Activated naive CD8-positive, alpha-beta T cell treated with anti-CD3 and anti-CD28 coated beads for 36 hours (primary cell): ENCODE measurements at places on chromosomes 1 and 21. TPM values are rescaled to one million over a fixed set of nuclear protein-coding genes. Genes with fewer than 3 reads are reported as not detected.
A peak's percentile ranks its signal among the peaks of the same experiment; 100 is the strongest.

GRCh38 chr1:62311473-62311943 lies 7.7 kb downstream of the KANK4 start:
- no peak for DNase-seq

- no peak for DNase-seq
Observed at GRCh38 chr1:25442178-25442577, 11.5 kb downstream of the MACO1 start.

DNA sequence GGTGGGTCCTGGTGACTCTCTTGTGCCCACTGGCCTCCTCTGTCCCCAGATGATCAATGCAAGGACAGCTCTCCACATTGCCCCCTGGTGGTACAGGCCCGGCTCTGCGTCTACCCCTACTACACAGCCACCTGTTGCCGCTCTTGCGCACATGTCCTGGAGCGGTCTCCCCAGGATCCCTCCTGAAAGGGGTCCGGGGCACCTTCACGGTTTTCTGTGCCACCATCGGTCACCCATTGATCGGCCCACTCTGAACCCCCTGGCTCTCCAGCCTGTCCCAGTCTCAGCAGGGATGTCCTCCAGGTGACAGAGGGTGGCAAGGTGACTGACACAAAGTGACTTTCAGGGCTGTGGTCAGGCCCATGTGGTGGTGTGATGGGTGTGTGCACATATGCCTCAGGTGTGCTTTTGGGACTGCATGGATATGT lies 10.8 kb downstream of the ADAMTSL4 start:
- DNase-seq: peak; percentile 75

DNA sequence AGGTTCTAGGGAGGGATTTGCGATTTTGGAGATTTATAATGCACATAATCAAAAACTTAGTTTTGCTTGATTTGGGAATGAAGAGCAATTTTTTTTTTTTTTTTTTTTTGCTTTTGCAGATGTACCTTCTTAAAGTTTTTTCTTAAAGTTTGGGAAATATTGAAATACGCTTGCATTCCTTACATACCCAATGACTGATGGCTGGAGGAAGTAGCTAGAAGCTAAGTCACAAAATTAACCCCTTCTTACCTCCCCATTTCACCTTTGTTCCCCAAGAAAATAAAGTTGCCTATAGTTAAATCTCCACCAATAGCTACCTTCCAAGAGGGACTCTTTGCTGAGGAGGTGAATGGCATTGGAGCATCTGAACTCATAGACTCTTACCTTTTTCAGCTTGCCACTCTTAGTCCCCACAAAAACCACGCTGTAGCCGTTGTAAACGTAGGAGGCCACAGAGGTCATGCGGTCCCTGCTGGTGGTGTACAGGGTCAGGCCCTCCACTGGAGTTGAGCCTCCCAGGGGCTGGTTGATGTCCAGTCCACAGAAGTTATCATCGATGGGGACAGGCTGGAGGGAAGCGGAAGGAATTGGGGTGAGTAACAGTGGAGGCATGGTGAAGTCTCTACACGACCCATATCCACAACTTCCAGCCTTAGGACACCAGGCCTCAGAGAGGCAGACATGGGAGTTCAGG lies 34.1 kb downstream of the PLXNA2 start:
- no peak for DNase-seq

DNA sequence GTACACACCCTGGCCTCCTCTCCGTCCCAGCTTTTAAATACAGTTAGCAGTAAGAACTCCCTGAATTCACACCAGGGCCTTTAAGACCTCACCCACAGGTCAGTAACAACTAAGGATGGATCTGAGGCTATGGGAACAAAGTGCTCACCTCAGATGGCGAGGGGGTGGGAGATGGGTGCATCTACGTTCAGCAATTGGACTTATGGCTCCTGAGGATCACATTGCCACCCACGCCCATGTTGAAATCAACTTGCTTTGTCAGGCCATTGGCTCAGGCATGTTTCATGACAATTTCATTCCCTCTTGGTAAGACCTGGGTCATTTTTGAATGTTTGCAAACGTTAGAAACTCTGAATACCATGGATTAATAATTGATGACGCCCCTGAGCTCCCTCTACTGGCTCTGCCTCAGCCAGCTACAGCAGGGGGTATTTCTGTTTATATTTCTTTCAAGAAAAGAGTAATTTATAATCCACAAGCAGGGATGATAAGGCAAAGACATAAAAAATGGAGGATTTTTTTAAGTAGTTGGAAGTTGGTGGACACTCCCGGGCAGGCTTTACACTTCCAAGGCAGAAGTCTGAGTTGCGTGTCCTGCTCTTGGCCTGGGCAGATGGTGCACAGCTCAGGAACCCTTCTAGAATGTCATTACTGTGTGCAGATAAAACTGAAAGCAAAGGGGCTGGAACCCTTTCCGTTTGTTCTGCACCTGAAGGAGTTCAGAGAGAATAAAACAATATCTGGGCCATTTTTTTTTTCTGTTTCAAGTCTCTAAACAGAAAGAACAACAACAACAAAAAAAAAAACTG lies 13.7 kb upstream of the LBR start:
- no peak for DNase-seq

GRCh38 chr1:7970246-7970645 lies 8.7 kb downstream of the PARK7 start:
- DNase-seq: no peak

GRCh38 chr21:44910229-44911067 lies 10.3 kb downstream of the ITGB2 start:
- no peak for DNase-seq

GRCh38 chr1:9680091-9680490 lies 28.6 kb downstream of the PIK3CD start:
- no peak for DNase-seq

DNA sequence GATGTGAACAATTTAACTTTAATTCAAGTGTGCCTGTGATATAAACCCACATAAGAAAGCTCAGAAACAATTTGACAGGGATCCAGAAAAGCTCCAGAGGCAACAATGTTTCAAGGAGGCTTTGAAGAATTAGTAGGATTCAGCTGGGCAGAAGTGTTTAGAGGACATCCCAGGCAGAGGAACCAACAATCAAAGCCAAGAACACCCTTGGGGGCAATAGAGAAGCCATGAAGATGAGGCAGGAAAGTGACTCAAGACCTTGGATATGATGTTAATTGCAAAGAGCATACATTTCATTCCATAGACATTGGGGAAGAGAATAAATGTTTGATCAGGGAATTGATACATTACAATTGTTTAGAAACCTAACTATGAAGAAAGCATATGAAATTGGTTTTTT lies 280.3 kb downstream of the LTN1 start:
- no peak for DNase-seq

- DNase-seq: no peak
Observed at GRCh38 chr1:39898648-39899603, 2.8 kb downstream of the MYCL start.

- DNase-seq: no peak
Observed at GRCh38 chr1:6950001-6950765, 164.9 kb downstream of the CAMTA1 start.

DNA sequence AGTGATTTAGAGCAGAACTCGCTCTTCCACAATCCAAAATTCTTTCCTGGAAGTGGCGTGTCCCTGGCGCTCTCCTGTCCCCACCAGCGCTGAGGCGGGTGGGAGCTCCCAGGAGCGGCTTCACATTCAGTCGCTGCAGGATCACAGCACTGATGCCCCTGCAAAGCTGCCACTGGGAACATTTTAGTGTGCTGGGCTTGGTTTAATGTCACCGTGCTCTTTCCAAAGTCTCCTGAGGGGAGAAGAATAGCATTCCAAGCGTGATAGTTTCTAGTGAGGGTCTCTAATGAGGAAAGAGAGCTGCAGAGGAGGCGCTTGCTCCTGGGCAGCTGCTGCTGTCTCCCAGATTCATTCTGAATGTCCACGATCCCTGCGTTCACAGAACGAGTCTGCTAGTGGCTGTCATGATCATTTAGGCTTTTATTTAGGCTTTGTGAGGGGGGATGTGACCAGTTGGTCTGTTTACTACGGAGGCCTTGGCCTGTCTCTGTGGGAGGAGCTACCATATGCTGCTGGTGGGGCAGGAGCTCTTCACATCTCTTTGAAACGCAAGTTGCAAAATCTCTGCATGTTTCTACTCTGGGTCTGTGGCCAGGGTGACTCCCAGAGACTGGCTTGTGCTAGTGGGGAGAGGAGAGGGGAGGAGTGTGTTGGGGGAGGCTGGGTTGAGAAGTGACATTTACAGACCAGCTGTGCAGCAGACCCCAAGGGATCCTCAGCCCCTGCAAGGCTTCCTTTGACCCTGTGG lies 23.4 kb downstream of the OLFML3 start:
- no peak for DNase-seq

GRCh38 chr1:90834354-90834885 lies 117.3 kb upstream of the BARHL2 start:
- DNase-seq: no peak

DNA sequence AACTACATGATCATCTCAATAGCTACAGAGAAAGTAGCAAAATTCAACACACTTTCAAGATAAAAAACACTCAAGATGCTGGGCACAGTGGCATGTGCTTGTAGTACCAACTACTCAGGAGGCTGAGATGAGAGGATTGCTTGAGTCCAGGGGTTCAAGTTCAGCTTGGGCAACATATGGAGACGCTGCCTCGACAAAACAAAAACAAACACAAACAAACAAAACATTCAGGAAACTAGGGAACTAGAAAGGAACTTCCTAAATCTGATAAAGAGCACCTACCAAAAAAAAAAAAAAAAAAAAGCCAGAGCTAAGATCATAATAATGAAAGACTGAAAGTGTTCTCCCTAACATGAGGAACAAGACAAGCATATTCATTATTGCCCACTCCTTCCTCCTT lies 22.8 kb upstream of the RNF186 start:
- DNase-seq: no peak

DNA sequence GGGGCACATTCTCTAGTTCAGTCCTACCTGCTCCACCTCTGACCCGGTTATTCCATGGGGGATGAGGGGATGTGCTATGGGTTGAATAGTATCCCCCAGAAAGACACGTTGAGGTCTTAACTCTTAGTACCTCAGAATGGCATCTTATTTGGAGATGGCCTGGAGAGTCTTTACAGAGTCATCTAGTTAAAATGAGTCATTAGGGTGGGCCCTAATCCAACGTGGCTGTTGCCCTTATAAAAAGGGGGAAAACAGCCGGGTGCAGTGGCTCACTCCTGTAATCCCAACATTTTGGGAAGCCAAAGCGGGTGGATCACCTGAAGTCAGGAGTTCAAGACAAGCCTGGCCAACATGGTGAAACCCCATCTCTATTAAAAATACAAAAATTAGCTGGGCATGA lies 5.7 kb downstream of the TMPRSS3 start:
- DNase-seq: no peak

- DNase-seq: no peak
Observed at GRCh38 chr1:90092441-90092840, 97.5 kb downstream of the ZNF326 start.

- no peak for DNase-seq
Observed at GRCh38 chr1:55333461-55333860, 118.3 kb upstream of the USP24 start.

GRCh38 chr21:39251326-39251725 lies 62.1 kb downstream of the BRWD1 start:
- no peak for DNase-seq

GRCh38 chr1:65281846-65282245 lies 27.5 kb upstream of the DNAJC6 start:
- no peak for DNase-seq

DNA sequence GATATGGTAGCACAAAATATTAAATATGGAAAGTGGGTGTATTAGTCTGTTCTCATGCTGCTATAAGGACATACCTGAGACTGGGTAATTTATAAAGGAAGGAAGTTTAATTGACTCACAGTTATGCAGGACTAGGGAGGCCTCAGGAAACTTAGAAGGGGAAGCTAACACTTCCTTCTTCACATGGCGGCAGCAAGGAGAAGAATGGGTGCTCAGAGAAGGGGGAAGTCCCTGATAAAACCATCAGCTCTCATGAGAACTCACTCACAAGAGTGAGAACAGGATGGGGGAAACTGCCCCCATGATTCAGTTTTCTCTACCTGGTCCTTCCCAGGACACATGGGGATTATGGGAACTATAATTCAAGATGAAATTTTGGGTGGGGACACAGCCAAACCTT lies 15.8 kb upstream of the BACE2 start:
- DNase-seq: no peak

DNA sequence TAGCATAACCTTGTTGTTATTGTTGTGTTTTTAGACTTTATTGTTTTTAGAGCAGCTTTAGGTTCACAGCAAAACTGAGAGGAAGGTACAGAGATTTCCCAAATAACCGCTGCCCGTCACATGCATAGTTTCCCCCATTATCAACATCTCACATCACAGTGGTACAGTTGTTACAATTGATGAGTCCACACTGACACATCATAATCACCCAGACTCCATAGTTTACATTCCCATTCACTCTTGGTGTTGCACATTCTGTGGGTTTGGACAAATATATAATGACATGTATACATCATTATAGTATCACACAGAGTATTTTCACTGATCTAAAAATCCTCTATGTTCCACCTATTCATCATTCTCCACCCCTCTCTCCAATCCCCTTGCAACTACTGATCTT lies 25.9 kb upstream of the TOR3A start:
- DNase-seq: no peak

- no peak for DNase-seq
Observed at GRCh38 chr1:2130156-2130555, 64.4 kb downstream of the FAAP20 start.

Gene A3GALT2
- not detected for total RNA-seq

Gene RGS4
- total RNA-seq: not detected

Gene FBXO28
- total RNA-seq: 29.7 TPM

Gene RPE65
- total RNA-seq: not detected

Gene AZIN2
- total RNA-seq: 1.8 TPM

Gene TRIM58
- total RNA-seq: 0.06 TPM

Gene KDF1
- total RNA-seq: 0.60 TPM

Gene ERICH3
- not detected for total RNA-seq

Gene AXDND1
- 0.56 TPM for total RNA-seq

Gene PTPRC
- 421 TPM for total RNA-seq

Gene FHAD1
- total RNA-seq: 0.49 TPM
